ENCODE measurements at places on chromosomes 3 and 15.

- DNase-seq, result no peak
These were observed 516.1 kb downstream of the MECOM start for GRCh38 chr3:169147238-169148008.

- DNase-seq, result no peak
These were observed 255.9 kb downstream of the XXYLT1 start for GRCh38 chr3:195015021-195015420.

DNA sequence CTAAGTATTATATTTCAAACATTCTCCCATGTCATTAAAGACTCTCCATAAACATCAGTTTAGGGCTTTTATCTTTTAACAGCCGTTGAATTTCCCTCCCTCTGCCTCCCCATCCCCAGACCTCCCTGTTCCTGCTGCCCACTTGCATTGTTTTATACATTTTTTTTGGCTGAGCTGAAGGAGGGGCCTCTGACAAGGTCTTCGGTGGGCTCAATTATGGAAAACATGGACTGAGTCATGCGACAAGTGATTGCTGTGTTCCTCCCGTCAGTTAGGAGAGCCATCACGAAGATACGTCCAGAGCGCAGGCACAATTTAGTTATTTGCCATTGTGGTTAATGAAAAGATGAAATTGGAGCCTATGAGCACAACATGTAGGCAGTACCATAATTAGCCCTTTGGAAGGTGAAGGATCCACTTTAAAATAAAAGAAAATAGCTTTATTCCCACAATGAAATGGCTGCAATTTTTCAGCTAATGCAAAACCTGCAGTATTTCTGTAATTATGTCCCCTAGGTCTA lies 12.0 kb upstream of the NMNAT3 start:
- DNase-seq, result no peak

DNA sequence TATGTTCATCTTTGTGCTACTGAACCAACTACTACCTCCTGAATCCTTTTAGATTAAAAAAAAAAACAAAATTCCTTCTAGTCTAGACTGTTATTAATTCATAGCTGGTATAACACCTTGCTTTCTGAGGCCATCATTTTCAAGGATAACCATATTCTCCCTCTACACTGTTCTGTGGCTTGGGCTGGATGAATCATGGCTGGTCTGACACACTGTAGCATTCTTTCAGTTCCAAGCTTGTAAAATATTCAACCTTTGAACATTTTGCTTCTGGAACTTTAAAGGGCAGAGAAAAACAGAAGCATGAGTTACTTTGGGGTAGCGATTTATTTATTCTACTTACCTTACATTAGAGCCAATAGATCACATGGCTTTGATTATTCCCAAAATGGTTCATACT lies 7.6 kb downstream of the HSPBAP1 start:
- no peak for DNase-seq

DNA sequence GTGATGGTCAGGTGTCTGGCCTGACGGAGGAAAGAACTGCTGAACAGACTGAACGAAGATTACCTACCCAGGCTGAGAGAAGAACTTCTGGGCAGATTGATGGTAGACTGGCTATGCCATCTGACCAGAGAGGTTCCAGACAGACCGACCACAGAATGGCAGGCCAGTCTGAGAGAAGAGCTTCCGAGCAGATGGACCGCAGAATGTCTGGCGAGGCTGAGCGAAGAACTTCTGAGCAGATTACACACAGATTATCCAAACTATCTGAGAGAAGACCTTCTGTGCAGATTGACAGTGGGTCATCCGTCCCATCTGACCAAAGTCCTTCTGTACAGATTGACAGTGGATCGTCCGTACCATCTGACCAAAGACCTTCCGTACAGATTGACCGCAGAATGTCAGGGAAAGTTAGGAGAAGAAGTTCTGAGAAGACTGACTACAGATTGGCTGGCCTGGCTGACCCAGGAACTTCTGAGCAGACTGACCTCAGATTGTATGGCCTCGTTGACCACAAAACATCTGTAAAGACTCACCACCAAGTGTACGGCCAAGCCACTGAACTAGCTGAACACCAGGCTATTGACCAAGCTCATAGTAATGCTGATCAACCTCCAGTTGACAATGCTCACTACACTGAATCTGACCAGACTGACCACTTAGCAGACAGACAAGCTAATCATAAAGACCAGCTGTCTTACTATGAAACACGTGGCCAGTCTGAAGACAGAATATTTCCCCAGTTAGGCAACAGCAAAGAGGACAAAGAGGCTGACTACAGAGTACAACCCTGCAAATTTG lies 812 bp downstream of the TEX55 start:
- no peak for DNase-seq

- DNase-seq, result no peak
These were observed 16.9 kb upstream of the FILIP1L start for GRCh38 chr3:100131241-100131640.

DNA sequence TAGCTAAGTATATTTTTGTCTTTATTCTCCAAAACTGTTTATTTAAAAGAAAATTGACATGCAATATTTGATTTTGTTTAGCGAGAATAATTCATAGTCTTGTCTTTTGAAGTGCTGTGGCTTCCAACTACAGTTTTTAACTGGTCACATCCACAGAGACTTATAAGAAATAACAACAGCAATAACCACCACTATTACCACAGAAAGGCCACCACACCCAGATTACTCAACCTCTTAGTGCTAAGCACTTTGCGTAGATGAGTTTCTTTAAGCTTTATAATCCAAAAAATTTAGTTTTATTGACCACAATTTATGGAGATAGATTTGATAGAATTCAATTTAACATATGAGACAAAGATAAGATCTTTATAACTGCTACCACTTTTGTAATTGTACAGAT lies 468.4 kb upstream of the UBE2E2 start:
- peak; percentile 50 for DNase-seq

DNA sequence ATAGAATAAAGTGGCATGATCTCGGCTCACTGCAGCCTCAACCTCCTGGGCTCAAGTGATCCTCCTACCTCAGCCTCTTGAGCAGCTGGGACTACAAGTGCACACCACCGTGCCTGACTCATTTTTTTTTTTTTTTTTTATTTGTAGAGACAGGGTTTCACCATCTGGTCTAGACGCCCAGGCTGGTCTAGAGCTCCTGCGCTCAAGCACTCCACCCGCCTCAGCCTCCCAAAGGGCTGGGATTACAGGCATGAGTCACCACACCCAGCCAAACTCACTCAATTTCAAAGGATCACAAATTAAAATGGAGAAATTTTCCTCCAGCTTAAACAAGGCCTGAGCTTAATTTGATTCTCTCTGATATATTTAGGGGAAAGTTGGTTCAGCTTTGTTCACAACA lies 27.3 kb upstream of the NMB start:
- DNase-seq, result peak; percentile 40

DNA sequence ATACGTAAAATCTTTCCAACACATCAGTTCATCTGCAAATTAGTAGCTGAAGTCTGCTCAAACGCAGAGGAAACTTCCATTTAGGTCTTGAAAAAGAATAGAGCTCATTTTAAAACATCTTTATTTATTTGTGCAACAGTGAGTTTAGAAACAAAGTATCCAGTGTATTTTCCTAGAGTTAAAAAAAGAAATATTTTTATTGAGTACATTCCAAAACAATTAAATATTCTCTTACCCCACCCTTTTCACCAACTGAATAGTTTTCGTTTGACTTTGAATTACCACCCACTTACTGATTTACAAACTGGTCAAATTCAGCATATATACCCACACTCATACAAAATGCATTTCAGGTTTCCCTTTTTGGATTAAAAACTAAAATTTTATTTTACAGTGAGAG lies 104.7 kb downstream of the ZBTB20 start:
- no peak for DNase-seq

DNA sequence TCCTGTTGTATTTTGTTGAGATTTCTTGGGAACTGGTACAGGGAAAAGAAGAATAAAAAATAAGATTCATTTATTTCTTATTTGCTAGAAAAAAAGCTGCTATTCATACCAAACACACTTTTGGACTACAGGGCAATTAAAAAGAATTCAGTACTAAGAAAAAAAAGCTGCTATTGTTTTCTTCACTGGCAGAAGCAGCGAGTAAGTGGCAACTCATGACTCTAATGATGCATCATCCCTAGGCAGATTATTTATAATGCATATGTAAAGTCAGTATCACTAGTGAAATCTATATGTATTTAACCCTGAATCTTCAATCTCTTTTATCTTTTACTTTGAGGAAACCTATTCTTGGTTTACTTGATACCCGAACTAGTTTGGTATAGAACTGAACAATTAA lies 15.2 kb downstream of the PFN2 start:
- DNase-seq, result no peak

DNA sequence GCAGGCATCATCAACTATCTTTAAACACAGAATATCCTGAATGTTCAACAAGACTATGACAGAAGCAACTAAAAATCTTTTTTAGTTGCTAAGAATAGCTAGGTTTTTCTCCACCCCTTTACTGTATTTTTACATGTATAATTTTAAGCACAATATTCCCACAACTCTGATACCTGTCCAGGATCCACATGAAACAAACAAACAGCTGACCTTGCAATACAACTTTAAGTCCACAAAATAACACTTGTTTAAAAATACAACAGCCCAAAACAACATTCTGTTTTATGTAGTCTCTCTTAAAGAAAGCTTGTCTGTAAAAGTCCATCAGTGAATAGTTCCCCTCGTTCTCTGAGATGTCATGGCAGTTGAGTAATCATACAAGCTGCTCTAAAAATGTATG lies 41.1 kb downstream of the IFT57 start:
- DNase-seq, result no peak

DNA sequence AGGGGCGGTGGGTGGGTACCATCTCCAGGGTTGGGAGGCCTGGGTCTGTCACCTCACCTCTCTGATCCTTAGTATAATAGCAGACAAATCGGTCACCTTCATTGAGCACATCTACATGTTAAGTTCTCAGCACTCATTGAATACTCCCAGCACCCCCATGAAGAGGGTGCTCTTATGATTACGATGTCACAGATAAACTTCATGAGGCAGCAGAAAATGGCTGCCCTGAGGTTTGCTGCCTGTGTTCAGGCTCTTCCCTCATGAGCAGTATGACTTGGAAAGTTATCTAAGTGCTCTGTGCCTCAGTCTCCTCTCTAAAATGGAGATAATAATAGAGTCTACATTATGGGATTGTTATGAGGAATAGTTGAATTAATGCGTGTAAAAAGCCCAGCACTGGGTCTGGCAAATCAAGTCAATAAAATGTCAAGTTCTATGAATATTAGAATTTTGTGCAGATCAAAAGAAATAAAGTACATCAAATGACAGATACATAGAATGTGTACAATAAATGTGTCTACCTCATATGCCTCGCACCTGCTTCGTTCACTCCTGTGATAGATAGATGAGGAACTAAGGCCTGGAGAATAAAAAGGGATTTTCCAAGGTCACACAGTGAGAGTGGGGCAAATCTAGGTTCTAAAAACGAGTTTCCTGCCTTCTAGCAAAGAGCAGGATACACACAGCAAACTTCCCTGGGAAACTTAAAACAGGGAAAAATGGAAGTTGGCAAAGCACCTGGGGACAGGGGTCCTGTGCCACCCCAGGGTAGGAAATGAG lies 142.2 kb upstream of the MRPS22 start:
- no peak for DNase-seq

- DNase-seq, result peak; percentile 62
These were observed 6.6 kb upstream of the KLF13 start for GRCh38 chr15:31320022-31320421.

GRCh38 chr15:75598361-75598760 lies 19.2 kb upstream of the PTPN9 start:
- no peak for DNase-seq

DNA sequence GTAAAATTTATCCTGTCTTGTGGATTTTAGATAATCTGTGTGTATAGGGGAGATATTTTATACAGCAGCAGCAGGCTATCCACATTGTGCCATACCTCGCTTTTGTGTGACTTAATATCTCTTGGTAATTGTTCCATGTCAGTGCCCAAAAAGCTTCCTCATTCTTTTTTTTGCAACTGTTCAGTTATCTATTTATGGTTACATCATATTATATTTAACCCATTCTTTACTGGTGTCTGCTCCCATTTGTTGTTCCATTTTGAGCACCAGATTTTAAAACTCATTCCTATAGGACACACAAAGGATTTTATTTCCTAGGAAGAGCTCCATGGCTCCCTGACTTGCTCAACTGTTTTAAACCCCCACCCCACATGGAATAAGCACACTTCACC lies 86.3 kb upstream of the RASGRP1 start:
- peak; percentile 50 for DNase-seq

DNA sequence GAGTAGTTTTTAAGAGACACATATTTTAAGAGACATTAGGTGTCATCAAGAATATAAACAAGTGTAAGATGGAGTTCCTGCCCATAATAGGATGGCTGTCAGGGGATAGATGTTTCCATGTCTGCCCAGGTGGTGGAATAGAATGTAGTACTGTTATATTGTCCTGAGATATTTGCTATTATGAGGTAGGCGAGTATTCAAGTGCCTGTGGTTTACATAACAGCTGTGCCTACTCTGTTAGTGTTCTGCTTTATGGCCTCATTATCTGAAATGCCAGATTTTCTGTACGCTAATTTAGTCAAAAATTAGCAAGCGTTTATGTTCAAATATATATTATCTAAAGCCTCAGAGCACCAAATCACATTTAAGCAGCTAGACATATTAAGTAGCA lies 360.2 kb upstream of the ROPN1 start:
- no peak for DNase-seq

- no peak for DNase-seq
These were observed 1.1 kb upstream of the ECT2 start for GRCh38 chr3:172749230-172749965.

- DNase-seq, result no peak
These were observed 34.1 kb upstream of the NR2C2 start for GRCh38 chr3:14913071-14913925.

GRCh38 chr3:184337981-184338380 lies 581 bp downstream of the FAM131A start:
- no peak for DNase-seq

DNA sequence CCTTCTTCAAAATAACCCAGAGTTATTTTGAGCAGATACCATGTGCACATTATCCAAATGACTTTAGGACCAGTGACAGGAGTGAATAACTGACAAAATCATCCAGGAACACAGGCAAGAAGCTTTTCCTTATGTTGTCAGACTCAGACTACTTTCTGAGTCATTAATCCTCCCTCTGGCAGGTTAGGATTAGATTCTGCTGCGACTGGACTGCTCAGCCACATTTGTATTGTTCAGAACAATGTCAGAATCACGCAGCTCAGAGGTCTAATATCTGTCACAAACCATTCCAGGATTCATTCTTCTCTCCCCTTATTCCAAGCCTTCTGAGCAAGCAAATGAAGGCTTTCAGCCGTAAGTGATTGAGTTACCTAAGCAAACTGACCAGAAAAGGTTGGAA lies 34.8 kb upstream of the FAM174B start:
- no peak for DNase-seq

All from inflammatory macrophage treated with lipopolysaccharide for 1 hour (primary cell).